ENCODE measurements at places on chromosomes 7 and 10.

DNA sequence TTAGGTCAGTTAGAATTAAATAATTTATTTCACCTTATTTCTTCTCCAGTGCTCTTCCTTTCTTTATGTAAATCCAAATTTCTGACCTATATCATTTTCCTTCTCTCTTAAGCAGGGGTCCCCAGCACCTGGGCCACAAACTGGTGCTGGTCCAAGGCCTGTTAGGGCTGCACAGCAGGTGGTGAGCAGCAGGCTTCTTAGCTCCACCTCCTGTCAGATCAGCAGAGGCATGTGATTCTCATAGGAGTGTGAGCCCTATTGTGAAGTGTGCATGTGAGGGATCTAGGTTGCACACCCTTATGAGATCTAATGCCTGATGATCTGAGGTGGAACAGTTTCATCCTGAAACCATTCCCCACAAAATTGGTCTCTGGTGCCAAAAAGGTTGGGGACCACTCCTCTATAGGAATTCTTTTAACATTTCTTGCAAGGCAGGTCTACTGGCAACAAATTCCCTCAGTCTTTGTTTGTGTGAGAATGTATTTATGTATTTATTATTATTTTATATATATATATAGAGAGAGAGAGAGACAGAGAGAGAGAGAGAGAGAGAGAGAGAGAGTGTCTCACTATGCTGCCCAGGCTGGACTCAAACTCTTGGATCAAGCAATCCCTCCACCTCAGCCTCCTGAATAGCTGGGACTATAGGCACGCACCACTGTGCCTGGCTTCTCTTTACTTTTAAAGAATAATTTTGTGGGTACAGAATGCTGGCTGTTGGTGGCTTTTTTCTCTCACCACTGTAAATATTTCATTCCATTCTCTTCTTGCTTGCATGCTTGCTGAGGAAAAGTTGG lies 4.3 kb upstream of the ABCC2 start:
- no peak for DNase-seq

DNA sequence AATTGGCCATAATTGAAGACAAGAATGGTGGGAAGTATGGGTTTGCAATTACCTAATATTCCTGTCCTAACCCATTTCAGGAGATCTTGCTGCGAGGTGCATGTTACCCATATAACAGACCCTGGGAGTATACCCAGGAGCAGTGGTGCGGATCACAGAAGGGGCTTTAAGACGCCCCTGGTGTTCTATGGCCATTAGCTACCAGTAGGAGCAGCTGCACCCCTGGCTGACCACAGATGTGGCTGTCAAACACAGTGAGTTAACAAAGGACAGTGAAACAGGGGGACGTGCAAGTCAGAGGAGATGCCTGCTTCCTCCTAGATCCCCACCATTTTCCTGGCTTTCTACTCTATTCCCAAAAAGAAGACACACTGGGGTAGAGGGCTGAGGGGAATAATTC lies 25.2 kb downstream of the AOC1 start:
- DNase-seq: no peak

GRCh38 chr7:27062946-27063345 lies 32.9 kb downstream of the HOXA1 start:
- no peak for DNase-seq

DNA sequence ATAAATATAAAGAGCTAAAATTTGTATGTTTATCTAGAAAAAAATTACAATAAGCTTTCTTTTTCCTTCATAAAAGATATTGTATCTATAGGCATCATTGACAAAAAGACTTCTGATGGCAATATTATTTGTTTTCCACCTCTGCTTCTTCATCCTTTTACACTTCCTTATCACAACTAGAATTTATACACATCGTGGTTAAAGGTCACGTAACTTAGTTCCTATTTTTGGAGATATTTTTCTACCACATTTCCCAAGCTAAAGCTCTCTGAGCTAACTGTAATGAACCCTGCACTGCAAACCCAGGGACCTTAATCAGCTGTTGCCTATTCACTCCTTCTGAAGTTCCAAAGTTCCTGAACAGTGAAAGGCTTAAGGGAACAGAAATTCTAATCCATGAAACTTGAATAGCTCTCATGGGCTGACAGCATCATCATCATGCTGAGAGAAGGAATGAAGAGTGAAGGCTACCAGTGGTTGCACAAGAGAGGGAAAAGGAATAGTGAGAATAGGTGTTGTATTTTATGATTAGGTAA lies 106.1 kb upstream of the SLC13A1 start:
- no peak for DNase-seq

GRCh38 chr10:52814506-52814905 lies 41.9 kb upstream of the MBL2 start:
- DNase-seq: no peak

DNA sequence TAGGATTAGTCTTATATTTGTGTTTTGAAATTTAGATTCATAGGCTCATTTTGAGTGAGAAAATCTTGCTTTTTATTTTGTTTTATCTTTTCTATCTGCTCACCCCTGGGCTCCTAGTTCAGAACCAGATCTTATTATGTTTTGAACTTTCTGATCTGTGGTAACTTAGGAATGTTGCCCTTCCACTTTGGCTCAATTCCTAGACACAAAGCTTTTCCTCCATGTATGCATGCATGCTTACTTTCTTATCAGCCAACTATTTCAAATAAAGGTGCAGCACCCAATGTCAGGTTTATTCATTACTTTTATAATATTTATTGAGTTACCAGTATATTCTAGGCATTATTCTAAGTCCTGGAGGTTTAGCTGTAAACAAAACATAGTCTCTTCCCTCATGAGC lies 374.8 kb upstream of the KIAA1217 start:
- no peak for DNase-seq
